ENCODE measurements at places on chromosomes 4 and X. TPM values are rescaled to one million over a fixed set of nuclear protein-coding genes. Genes with fewer than 3 reads are reported as not detected.

DNA sequence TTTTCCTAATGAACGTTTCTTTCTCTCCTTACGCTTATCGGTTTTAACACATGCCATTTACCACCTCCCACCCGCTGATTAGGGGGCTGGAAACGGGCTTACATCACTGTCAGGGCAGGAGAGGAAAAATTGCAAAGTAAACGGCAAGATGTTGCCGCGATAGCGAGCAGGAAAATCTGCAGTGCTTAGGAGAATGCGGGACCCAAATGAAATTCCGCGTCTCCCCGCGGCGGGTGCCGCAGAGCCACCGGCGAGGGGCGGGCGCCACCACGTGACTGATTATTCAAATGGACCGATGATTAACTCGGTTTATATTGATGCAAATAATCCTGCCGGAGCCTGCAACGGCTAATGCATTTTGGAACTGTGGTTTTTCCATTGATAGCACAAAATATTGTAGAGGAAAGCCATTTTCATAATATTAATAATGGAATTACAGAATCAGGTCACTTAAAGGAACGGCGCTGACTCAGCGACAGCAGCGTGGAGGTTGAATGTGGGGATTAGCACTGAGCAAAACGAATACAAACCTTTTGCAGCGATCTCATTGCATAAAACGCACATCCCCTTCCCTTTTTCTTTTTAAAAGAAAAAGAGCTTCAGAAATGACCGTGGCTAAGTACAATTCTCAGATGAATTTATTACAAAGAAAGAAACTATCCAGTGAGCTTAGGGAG, 224.2 kb downstream of the STIM2 start:
- no peak overlapping the region for H3K27ac ChIP-seq
- H3K27me3 ChIP-seq: no peaks in the 10 kb centered on the region
- DNase-seq: no peak
- H3K4me1 ChIP-seq: no peaks in the 10 kb centered on the region

- H3K27me3 ChIP-seq: no peaks in the 10 kb centered on the region
- H3K4me3 ChIP-seq: no peak overlapping the region
These were observed 93.7 kb downstream of the C4orf33 start for GRCh38 chr4:129189630-129190029.

DNA sequence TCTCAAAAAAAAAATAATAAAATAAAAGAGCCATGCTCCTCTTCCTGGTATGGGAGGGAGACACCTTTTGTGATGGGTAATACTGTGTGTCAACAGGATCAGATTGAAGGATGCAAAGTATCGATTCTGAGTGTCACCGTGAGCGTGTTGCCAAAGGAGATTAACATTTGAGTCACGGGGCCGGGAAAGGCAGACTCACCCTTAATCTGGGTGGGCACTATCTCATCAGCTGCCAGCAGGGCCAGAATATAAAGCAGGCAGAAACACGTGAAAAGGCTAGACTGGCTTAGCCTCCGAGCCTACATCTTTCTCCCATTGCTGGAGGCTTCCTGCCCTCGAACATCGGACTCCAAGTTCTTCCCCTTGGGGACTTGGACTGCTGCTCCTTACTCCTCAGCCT, 95.4 kb downstream of the SHOX start:
- no peak for DNase-seq
- no peaks in the 10 kb centered on the region for H3K27me3 ChIP-seq
- no peaks in the 10 kb centered on the region for H3K36me3 ChIP-seq
- no peaks in the 10 kb centered on the region for H3K4me1 ChIP-seq
- H3K4me3 ChIP-seq: no peak overlapping the region

DNA sequence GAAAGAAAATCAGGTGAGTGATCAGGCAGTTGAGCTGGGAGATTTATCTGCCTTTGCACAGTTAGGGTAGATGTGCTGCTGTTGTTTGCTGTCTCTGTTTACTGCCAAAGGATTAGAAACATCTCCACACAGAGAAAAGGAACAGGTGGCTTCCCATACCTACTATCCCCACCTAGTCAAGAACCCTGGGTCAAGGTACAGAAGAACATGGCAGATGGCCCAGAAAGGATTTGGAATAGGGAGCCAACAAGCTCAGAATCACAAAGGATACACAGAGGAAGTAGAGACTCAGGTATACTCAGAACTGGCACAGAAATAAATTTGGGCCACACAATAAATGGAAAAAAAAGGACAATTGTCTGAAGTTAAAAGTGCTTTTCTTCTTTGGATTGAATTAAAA, 64.3 kb downstream of the TIGD2 start:
- H3K27ac ChIP-seq: no peak overlapping the region
- H3K4me3 ChIP-seq: no peak overlapping the region
- no peaks in the 10 kb centered on the region for H3K36me3 ChIP-seq
- DNase-seq: no peak

Gene IL1RAPL1
- total RNA-seq: not detected

GRCh38 chr4:8368998-8369397, 71.5 kb downstream of the ACOX3 start:
- no peak overlapping the region for H3K27ac ChIP-seq
- H3K4me3 ChIP-seq: no peak overlapping the region
- no peaks in the 10 kb centered on the region for H3K27me3 ChIP-seq
- H3K36me3 ChIP-seq: no peaks in the 10 kb centered on the region
- no peak for DNase-seq
- no peaks in the 10 kb centered on the region for H3K4me1 ChIP-seq

Gene GIMD1
- total RNA-seq: not detected

GRCh38 chrX:101348452-101349192, at the start of gene TIMM8A:
Gene TIMM8A (minus strand): TSS chrX:101348742. CDS start chrX:101348664, 78 bp downstream.
- H3K4me3 ChIP-seq: peak within 1 kb of the TSS; percentile 64
- DNase-seq: peak; percentile 67
- H3K36me3 ChIP-seq: no peaks in the 10 kb centered on the region
- H3K27me3 ChIP-seq: peaks cover 15% of the 10 kb centered on the region
- peak within 1 kb of the TSS; percentile 80 for H3K27ac ChIP-seq

Gene MAGEA8
- total RNA-seq: not detected

- peak overlapping the region; percentile 98 for H3K4me3 ChIP-seq
- H3K27me3 ChIP-seq: no peaks in the 10 kb centered on the region
These were observed 1.5 kb upstream of the ASMTL start for GRCh38 chrX:1453951-1454785.

All from breast epithelium (tissue), 4 donors.